ENCODE measurements at places on chromosomes 2 and 18.

GRCh38 chr2:7108792-7109532, 191.8 kb downstream of the RNF144A start:
- DNase-seq: no peak

DNA sequence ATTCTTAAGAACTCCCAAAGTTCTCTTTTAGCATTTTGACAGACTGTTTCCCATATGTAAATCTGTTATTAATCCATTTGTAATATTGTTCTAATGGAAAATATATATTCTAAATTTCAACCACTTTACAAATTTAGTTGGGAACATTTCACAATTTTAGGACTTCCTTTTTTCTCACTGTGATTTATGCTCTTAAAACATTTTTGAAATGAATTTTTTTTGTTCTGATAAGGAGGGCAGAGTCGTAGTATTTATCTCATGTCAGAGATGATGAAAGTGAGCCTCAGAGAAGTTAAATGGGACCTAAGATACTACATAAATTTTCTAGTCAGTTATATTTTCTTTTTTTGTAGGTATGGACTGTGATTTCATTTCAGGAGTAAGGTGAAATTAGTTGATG, 26.6 kb downstream of the RASGRP3 start:
- no peak for DNase-seq

GRCh38 chr2:44655401-44655864, 286.1 kb upstream of the SIX3 start:
- no peak for DNase-seq

- no peak for DNase-seq
Measured at GRCh38 chr2:175156534-175156933, 11.5 kb downstream of the ATF2 start.

DNA sequence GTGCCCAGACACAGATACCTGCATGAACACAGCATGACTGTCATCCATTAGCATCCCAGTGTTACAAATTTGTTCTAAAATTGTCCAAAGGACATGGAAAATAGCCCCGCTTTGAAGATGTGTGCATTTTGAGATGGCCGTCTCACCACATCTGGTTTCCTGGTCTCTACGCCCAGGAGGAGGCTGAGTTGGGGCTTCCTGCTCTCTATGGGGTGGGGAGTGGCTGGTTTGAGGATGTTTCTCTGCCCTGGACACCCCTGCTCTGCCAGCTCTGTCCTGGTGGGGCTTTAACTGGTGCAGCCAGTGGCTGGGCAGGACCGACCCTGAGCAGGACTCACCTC, 74.6 kb upstream of the SMAD7 start:
- no peak for DNase-seq

- no peak for DNase-seq
Measured at GRCh38 chr2:9757501-9758264, 85.6 kb upstream of the TAF1B start.

GRCh38 chr2:54659527-54659926, 63.9 kb upstream of the EML6 start:
- no peak for DNase-seq

GRCh38 chr2:172431463-172431862, 4.1 kb downstream of the ITGA6 start:
- DNase-seq: no peak

GRCh38 chr18:79320216-79320850, 75.4 kb upstream of the NFATC1 start:
- DNase-seq: no peak

GRCh38 chr2:205409411-205409810, 272.9 kb upstream of the NRP2 start:
- no peak for DNase-seq

- peak; percentile 16 for DNase-seq
Measured at GRCh38 chr2:106192752-106193689, 1.1 kb downstream of the UXS1 start.

- no peak for DNase-seq
Measured at GRCh38 chr2:101500180-101500579, 25.3 kb upstream of the RFX8 start.

DNA sequence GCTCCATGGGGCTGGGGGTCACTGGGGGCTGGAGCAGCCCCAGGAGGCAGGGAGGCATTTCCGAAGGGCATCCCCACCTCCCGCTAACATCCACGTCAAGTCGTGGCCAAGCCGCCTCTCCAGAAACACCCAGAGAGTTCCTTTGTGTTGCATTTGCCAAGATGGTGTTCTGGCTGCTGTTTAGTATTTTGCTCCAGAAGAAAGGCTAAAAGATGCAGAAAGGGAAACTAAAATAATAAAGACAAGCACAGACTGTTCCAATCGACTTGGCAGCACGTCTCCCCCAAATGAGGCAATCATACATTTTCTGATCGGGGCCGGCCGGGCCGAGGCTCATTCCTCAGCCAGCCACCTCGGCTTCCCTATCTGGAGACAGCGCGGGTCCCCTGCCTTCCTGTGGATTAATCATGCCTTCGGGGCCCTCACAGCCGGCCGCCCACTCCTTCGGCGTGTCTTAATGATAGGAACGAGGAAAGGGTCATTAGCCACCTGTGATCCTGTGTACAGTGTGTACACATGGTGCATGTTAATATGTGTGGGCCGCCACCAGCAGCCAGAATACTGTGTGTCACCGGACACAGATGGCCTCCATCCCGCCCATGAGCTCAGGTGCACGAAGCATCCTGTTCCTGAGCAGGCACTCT, 169.2 kb downstream of the KLHL29 start:
- DNase-seq: no peak

DNA sequence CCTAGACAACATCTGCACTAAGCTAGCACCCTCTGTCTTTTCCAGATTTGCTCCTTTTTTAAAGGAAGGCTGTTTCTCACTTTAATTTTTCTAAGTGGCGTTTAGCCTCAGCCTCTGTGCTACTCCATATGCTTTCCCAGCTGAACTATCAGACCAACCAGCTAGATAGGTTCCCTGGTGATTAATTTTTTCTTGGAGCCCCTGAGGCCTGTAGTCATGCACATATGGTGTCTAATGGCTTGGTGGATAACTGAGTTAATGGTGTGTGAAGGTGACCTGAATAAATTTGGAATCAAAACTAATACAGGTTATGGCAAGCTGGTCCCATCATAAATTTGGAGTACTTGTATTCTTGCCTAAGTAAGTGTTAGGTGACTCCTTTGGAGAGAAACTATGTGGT, 135.5 kb downstream of the MGAT5 start:
- no peak for DNase-seq

DNA sequence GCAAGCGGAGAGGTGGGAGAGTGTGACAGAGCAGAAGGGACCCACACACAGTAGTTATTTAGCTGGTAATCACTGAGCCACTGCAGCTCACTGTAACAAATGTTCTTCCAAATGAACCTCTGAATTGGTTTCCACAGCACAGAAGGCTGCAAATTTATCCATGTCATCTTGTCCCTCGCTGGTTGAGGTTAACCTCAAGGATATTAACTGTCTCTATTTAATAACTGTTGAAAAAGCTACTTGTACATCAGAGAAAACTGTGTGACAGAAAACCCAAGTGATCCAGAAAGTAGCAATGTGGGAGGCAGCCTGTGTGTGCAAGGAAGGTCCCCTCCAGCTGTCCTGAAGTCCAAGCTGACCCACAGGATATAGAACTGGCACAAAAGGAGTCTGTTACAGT, 153.6 kb downstream of the DSEL start:
- no peak for DNase-seq

DNA sequence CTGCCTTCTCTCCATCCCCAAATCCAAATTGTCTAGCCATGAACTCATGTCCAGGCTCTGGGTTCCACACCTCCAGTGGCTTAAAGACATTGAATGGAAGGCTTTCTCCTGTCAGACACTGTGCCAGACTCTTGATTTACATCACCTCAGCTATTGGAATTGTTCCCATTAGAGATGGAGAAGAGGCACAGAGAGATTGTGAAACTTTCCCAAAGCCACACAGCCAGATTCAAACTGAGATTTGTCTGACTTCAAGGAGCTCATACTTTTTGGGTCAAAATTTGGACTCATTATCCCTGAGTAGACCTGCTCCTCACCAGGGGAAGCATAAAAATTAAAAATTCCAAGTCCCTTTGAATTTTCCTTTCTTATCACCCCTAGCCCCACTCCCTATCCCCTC, 18.9 kb upstream of the MYO3B start:
- DNase-seq: no peak

- DNase-seq: no peak
Measured at GRCh38 chr18:2354292-2354691, 217.0 kb downstream of the METTL4 start.

- DNase-seq: no peak
Measured at GRCh38 chr2:180707884-180708205, 272.6 kb upstream of the UBE2E3 start.

DNA sequence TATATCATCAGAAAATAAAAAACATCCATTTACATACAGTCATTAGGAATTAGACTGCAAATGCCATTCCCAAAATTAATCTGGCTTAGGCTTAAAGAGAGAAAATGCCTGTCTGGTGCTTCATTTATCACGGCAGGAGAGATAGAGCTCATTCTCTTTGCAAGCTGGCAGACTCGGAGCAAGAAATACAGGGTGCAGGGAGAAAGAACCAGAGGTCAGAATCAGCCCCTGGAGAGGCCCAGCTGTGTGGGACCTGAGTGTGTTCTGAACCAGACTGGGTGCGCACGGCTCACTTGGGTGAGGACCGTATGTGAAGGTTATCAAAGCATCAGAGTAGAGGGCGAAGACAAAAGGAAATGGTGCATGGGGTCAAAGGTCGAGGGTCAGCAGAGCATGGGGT, 227.8 kb downstream of the ACKR3 start:
- no peak for DNase-seq

DNA sequence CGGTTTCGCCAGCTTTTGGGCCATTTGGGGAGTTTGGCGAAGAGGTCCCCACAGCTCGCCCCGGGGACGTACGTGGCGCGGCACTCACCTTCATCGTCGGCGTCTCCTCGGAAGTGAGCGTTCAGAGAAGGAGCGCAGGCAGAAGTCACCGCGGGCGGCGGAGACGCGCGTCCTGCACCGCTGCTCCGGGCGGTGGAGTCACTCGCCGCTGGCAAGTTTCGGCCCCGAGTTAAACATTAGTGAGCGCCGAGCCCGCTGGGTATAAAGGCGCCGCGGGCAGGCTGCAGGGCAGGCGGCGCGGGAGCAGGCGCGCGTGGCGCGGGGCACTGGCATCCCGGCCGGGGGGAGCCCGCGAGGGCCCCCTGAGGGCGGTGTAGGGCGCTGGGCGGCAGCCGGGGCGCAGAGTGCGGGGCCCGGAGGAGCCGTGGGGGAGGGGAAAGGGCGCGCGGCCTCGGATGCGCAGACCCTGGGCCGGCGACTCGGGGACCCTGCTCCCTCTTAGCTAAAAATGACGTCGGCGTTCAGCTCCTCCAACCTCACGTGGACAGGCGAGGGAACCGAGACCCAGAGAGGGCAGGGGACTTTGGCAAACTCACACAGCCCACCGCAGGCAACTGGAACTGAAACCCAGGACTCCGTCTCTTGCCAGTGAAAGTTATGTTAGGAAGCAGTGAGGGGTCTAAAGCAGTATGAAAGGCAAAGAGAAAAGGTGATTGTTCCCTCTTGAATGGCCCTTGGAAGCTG, at the start of gene DPP4:
TSS of gene DPP4 (minus strand) at position 328 of the 744 bp plus-strand sequence. CDS start at position 94, 234 bp downstream.
- DNase-seq: peak; percentile 64

DNA sequence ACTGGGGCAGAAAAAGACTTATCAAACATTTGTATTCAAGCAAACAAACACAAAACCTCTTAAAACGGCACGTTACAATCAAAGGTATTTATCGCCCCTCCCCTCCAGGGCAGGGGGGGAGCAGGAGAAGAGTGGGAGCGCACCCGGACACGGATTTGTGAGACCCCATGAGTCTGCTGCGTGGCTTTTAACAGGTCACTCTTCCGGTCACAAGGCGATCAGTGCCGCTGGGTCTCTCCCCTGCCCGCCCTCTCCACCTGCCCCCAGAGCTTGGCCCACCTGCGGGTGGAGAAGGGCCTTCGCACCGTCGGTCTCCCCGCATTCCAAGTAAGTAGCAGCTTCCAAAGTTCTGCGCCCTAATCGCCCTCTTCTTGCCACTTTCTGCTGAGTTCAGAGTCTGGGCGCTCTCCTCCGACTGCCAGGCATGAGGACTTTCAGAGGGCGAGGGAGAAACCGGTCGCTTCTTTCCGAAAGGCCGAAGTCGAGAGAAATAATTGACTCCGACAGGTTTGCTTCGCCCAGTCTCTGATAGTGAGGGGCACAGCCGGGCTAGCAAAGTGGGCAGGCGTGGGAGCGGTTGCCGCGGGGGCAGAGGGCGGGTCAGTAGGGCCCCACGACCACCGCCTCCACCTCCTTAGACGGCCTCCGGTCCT, 800 bp downstream of the RPRM start:
- no peak for DNase-seq

GRCh38 chr2:96345438-96345837, 9.9 kb downstream of the NCAPH start:
- no peak for DNase-seq

DNA sequence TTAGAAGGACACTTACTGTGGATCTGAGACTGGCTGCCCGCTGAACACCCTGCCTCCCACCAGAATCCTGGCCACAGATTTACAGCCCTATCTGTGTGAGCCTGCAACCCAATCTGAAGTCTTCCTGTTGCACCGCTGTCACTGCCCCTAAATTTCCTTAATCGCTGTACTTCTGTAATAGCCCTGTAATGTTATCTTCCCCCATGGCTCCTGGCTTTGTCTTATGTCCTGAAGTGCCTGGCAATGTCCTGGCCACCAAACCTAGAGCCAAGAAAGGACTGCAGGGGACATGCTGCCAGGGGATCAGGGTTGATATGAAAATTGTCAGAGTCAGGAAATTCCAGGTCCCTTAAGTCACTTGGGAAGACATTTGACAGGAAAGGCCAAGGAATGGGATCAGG, 52.7 kb downstream of the FHOD3 start:
- no peak for DNase-seq

GRCh38 chr18:72194072-72194471, 350.1 kb downstream of the CBLN2 start:
- no peak for DNase-seq

DNA sequence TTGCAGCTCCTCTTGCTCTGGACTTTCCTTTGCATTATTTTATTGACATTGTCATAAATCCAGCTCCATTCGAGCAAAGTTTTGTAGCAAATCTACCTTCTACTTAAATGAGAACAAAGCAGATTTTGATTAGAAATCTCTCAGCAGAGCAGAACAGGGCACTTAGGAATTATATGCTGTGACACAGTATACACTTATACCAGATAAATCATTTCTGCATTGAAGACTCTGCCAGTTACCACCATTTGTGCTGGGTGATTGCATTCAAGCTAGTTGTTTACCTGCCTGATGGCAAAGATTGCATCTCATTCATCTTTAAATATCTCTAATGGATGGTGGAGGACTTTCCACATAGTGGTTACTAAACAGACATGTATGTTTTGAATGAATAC, 441.7 kb upstream of the HNMT start:
- no peak for DNase-seq
